ENCODE measurements at places on chromosomes 5 and 9.

DNA sequence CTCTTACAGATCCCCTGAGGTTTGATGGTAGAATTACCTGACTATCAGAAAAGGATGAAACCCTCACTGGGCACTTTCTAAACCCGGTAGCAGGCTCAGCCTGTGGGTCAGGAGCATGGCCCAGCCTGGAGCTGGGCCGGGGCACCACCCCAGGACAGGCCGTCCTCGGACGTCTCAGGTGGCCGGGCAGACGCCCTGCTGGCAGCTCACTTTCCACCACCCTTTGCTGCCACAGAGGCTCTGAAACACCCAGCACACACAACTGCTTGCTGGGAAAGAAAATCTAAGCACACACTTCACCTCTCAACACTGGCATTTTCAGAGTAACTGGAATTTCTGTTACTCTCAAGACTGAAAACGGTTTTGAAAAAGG lies 4.4 kb downstream of the UBAC1 start:
- no peak for DNase-seq

GRCh38 chr5:39399135-39400036 lies 25.4 kb downstream of the DAB2 start:
- peak; percentile 98 for DNase-seq

DNA sequence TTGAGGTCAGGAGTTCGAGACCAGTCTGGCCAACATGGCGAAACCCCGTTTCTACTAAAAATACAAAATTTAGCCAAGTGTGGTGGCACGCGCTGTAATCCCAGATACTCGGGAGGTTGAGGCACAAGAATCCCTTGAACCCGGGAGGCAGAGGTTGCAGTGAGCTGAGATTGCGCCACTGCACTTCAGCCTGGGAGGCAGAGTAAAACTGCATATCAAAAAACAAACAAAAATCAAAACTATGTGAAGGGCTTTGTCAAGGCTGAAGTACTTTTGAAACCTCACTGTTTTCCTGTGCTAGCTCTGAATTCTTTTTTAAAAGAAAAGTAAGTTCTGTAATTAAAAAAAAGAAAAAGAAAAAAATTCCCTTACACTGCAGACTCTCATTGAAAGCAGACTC lies 65.1 kb upstream of the KLF4 start:
- no peak for DNase-seq

- no peak for DNase-seq
Measured at GRCh38 chr5:135826994-135827671, 7.3 kb upstream of the SLC25A48 start.

- DNase-seq, result no peak
Measured at GRCh38 chr9:109789556-109789955, 9.6 kb downstream of the PALM2AKAP2 start.

GRCh38 chr5:14036947-14037346 lies 92.5 kb upstream of the DNAH5 start:
- DNase-seq, result peak; percentile 71

GRCh38 chr5:56077796-56078233 lies 83.1 kb upstream of the IL6ST start:
- no peak for DNase-seq

DNA sequence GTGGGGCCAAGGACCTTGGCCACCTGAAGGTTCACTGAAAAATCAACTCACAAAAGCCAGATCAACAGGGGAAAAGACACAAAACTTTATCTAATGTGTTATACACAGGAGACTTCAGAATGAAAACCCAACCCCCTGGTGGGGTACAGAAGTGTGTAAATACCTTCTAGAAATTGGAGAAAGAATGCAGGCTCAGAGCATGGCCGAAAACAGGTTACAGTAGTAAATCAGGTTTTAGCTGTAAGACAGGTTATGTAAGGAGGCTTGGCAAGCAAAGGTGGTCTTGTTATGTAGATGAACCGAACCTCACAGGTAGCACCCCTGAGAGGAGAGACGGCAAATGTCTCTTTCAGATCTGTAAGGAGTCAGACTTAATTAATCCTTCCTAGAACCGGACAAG lies 10.0 kb downstream of the CEMIP2 start:
- no peak for DNase-seq

DNA sequence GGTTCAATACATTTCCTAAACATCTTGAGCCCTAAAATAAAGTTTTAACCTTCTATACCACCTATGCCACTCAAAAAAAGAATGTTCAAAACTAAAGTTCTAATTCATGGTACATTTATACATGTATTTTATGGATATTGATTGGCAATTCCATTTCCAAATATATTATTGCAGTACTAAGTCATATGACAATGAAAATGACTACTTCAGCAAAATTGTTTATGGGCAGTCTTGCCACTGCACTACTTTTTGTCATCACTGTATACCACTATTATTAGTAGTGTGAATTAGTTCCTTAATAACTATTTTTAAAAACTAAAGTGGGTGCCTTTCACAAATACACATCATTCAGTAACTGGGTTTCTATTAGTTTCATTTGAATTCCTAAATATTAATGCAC lies 199.6 kb upstream of the CYLC2 start:
- no peak for DNase-seq

GRCh38 chr9:96852676-96853075 lies 1.6 kb downstream of the ZNF782 start:
- peak; percentile 67 for DNase-seq

GRCh38 chr9:4334410-4334813 lies 34.5 kb upstream of the GLIS3 start:
- peak; percentile 95 for DNase-seq

GRCh38 chr5:7762267-7762666 lies 88.7 kb downstream of the CFAP90 start:
- DNase-seq, result no peak

DNA sequence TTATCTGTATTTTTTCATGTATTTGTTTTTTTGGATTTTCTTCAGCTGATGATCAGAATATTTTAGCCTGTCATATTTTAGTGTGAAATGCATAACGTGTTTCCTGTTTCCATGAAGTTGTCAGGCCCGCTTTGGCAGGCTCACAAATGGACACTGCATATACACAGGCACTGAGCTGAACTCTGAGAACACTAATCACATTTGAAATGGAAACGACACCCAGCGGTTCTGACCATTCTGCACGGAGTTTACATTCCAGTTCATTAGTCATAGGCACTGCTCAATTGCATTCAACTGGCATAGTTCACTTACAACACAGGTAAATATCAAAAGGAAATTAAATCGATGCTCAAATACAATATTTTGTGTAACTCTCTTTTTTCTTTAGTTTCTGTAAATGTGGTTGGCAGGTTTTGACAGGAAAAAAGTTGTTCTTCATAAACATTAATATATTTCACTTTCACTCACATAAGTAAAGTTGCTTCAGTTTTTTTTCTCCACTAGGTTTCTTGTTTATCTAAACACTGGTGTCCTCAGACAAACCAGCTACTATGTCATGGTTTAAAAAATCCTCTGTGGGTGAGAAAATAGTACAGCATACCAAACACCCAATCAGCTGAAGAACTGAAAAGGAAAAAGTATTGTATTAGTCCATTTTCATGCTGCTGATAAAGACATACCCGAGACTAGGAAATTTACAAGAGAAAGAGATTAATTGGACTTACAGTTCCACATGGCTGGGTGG lies 559.0 kb upstream of the DAP start:
- peak; percentile 87 for DNase-seq

- no peak for DNase-seq
Measured at GRCh38 chr5:637581-638450, 25.7 kb downstream of the CEP72 start.

- DNase-seq, result peak; percentile 51
Measured at GRCh38 chr5:96327722-96328121, 105.3 kb downstream of the PCSK1 start.

DNA sequence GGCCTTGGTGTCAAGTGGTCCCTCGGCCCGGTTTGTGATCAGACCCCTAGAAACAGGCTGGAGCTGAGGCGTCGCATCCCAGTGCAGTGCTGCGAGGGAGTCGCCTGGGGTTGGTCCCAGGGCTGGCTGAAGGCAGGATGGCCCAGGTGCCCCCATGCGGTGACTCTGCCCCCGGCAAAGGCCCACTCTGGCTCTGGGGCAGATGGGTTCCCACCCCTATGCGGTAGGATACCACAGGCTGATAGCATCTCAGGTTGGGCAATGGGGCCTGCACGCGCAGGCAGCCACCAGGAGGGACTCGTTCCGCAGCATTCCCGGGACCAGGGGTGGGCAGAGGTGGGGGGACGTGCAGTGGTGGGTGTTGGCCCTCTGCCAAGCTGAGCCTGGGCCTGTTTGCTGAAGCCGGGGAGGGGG lies 86.0 kb downstream of the RXRA start:
- DNase-seq, result no peak

DNA sequence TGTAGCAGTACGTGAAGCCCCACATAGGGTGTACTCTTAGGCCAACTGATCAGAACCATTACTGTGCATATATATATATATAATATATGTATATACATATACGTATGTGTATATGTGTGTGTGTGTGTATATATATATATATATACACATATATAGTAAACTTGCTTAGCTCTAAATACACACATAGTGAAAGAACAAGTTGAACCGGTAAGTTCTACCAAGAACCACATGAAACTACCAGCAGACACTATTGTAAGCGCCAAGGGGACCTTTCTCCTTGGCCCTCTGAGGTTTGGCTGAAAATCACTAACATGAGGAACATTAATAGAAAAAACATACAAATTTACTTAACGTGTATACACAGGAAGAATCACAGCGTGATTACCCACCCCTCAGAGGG lies 1.8 kb upstream of the TARS1 start:
- DNase-seq, result no peak

GRCh38 chr5:77379558-77380061 lies 112.5 kb downstream of the WDR41 start:
- no peak for DNase-seq

DNA sequence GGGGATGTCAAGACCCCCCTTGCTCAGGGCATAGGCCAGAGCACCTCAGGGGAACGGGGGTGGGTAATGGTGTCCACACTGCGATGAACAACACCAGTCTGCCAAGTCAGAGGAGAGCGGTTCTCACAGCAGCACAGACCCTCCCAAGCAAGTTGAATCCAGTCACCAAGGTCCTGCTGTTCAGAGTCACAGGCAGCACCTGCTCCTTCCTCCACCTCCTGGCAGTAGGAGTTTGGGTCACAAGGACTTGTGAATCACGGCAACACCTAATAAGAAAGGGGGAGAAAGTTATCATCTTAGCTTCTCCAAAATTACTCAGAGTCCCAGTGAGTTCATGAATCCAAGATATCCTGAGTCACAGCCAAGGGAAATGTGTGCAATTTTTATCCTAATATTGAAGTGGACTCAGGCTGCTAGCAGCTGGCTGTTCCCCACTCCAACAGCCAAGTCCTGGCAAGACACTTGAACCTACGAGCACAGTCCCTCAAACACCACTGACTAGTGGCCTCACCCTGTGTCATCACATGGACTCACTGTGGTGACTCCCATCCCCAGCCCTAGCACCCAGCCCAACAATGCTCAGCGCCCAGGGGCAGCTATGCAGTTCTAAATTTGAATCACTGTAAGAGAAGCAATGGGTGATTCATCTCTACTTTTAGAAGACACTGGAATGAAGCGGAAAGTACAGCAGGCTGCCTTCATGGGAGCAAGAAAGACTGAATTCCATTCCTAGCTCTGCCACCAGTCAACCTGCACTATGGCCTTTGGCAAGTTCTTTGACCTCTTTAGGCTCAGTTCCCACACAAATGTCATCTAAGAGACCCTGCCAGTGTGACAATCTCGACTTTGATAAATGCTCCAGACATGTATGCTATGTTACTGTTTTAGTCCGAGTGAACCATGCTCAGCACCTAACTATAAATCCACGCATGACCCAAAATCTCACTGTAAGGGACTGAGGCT lies 113.7 kb downstream of the KLHL3 start:
- DNase-seq, result peak; percentile 92

- no peak for DNase-seq
Measured at GRCh38 chr5:127136908-127137307, 63.6 kb upstream of the C5orf63 start.

- no peak for DNase-seq
Measured at GRCh38 chr9:83307066-83307724, 231.0 kb downstream of the FRMD3 start.
